ENCODE measurements at places on chromosomes 2 and 18. TPM values are rescaled to one million over a fixed set of nuclear protein-coding genes. Genes with fewer than 3 reads are reported as not detected.

Gene ESCO1
- total RNA-seq = 21.4 TPM

Gene RASGRP3
- 30.6 TPM for total RNA-seq

Gene CNDP1
- total RNA-seq = not detected

Gene NGEF
- 37.5 TPM for total RNA-seq

Gene RAB27B
- 9.9 TPM for total RNA-seq

Gene RSAD2
- total RNA-seq = 2.8 TPM

Gene SLC19A3
- total RNA-seq = 0.10 TPM

- DNase-seq = peak; percentile 42
Measured at GRCh38 chr2:161077367-161078210, 82.6 kb upstream of the TANK start.

DNA sequence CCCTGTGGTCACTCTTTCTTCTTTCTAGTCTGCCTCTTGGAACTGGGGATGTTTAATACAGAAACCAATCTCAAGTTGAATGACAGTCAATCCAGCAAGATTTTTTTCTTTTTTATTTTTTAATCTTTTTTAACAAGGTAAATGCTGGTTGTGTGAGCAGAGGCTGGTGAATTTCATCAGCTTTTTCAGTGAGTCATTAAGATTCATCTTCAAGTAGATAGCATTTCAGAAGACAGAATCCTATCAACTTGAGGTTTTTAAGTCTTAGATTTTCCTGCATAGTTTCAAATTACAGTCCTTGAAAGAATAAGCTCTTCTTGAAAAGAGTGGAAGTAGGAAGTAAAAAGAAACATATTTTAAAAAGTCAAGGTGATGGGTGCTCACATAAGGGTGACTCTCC is 12.4 kb downstream of the SLC8A1 start:
- no peak for DNase-seq

GRCh38 chr18:77081390-77081778 is 51.2 kb downstream of the MBP start:
- DNase-seq = no peak

DNA sequence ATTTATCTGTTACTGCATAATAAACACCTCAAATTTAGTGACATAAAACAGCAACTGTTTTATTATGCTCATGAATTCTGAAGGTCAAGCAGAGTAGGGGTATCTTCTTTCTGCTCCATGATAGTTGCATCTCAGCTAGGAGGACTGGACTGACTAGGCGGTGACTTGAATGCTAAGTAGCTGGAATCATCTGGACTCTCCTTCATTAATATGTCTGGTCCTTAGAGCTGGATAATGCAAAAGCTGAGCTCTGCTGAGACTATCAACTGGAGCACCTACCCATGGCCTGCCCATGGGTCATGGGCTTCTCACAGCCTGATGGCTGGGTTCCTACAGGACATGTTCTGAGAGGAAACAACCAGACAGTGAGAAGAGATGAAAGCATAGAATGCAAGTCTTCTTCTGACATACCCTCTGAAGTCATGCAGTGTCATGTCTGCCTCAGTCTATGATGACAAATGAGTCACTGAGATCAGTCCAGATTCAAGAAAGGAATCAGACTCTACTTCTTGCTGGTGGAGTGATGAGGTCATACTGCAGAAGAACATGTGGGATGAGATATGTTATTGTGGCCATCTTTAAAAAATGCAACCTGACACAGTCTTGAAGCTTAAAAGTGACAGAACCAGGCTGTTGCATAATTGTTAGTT is 174.2 kb upstream of the OSR1 start:
- no peak for DNase-seq

DNA sequence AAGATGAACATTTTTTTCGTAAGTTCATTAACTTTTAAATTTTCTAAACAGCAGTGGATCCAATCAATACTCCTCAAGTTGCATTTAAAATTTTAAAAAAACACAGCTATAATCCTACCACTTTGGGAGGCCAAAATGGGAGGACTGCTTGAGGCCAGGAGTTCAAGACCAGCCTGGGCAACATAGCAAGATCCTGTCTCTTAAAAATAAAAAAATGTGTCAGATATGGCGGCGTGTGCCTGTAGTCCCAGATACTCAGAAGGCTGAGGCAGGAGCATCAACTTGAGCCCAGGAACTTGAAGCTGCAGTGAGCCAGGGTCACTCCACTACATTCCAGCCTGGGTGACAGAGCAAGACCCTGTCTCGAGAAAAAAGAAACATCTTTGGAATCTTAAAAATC is 59.8 kb upstream of the RNU4ATAC start:
- no peak for DNase-seq

DNA sequence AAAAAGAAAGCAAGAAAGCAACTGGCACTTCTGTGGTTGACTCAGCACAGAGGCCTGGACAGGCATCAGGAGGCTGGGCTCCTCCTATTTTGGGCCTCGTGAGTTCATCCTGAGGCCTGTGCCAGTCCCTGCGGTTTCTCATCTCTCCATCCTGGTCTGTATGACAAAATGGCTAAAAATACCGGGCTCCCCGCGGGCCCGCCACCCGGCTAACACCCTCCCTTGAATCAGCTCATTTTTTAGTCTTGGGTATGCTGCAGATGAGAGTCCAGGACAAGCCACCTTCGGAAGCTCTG is 62.3 kb upstream of the YWHAQ start:
- peak; percentile 97 for DNase-seq

DNA sequence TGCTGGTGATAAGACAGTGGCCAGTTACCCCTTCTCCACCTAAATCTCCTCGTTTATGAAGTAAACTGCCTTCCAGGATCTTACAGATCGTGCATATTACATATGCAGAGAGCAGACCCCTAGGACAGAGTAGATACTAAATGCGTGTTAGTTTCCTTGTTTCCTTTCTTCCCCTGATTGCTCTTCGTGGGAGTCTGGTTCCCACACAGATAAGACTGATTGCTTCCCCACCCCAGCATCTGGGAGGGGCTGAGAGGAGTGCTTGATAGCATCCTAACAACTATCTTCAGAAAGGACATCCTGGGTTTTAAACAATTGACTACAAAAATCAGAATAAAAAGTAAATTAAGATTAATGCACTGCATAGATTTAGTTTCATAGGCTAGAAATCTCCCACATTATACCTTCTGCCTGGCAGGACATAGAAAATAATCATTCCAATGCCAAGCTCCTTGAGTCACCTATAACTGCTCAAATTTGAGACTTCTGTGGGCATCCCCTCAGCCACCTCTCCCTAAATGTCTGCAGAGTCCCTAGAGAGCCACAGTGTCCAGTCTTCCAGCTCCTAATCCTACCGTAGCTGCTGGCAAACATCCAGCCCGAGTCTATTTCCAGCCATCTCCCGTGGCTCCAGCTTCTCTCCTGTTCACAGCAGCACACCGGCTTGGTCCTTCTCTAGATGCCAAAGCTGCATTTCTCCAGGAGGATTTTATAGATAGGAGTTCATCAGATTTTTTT is 128.3 kb downstream of the LRRC30 start:
- DNase-seq = no peak

DNA sequence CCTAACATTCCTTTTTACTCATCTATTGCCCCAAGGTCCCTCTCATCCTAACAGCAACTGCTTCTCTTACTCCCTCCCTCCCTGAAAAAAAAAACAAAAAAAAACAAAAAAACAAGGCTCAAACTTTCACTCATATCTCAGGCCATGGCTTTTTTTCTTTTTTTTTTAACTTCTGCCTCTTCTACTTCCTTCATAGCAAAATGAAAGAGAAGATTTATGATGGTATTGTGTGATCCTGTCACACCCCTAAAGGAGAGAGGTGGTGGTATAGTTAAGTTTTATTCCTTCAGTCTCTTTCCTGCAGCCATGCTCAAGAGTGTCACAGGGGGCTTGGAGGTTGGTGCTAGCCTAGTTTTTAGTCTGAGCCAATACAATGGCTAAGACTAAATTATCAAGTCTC is 21.5 kb upstream of the EPC2 start:
- no peak for DNase-seq

GRCh38 chr2:153156743-153157142 is 321.8 kb downstream of the RPRM start:
- no peak for DNase-seq

DNA sequence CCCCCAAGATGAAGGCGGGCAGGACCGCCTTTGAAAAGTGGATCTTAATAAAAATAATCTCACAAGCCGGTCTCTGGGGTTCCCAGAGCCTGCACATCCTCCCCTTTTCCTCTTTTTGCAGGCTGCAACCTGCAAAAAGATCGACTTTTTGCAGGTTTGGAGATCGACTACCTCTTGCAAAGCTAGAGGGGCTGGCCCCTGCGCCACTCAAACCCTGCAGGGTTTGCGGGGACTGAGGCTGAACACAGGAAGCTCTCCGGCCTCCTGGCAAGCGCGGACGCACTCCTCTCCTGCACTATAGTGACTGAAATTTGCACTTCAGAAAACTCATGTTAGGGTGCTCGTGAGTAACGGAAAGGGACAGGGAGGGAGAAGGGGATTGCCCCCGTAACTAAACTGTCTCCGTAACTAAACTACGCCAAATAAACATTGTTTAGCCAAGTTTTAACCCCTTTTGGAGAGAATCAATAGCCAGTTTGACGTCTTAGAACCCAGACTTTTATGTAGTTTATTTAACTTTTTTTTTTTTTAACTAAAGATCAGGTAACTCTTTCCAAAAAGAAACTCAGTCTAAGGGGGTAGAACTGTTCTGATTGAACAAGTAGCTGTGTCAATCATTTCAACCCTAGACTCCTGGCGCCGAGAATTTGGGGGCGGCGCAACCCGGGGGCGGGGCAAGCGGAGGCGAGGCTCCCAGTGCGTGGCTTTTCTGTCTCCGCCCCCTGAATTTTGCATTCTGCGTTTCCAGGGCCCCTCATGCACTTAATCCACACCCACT is 2.5 kb downstream of the IGFBP5 start:
- peak; percentile 44 for DNase-seq

DNA sequence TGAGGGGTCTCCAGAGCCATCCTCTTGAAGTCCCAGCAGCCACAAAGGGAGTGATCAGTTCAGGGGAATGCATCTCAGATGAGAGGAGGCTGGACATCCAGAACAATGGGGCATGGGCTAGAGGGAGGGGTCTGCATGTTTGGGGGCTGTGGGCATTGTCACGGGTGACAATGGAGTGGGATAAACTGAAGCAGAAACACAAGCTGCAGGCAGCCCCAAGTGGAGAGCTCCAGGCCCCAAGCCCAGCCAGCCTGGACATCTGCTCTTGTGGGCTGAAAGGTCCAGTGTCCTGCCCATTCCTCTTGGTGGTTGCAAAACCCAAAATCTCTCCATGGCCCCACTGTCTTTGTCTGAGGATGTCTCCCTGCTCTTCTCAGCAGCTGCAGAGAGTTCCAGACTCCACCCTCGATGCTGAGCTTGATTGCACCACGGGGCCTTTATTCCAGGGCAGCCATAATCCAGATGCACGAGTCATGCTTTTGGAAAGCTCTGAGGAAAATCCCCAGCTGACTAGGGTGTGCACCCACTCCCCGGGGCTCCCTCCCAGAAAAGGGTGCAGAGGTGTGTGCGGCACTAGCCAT is 149.4 kb downstream of the TNS1 start:
- DNase-seq = peak; percentile 28

- no peak for DNase-seq
Measured at GRCh38 chr2:9145752-9146430, 60.7 kb upstream of the ASAP2 start.

DNA sequence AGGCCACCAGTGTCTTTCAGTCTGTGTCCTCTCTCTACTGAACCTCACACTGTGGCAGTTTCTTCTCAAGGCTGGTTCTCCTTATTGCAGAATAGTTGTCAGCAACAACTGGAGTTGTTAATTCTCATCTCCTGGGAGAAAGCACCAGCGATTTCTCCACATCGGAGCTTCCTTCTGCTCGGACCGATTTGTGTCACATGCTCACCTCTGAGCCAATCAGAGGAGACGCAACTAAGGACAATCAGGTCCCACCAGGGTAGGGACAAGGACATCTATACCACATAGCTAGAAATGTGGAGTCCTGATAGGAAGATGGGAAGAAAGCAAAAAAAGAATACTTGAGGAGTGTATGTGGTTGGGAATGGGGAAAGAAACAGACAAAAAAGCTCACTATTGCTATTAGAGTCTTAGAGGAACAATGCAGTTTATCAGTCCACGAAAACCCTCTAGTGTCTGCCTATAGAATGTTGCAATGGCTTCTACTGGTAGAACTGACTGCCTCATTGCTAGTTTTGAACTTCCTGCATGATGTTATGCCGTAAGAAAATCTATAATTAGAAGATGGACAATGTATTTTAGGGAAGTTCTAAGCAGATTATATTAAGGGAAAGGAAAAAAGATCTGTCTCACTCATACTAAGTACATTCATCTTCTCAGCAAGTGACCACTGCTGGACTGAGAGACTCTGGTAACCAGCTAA is 169.7 kb downstream of the CDCA7 start:
- DNase-seq = no peak

GRCh38 chr2:9484533-9484932 is 10.2 kb downstream of the IAH1 start:
- DNase-seq = no peak

DNA sequence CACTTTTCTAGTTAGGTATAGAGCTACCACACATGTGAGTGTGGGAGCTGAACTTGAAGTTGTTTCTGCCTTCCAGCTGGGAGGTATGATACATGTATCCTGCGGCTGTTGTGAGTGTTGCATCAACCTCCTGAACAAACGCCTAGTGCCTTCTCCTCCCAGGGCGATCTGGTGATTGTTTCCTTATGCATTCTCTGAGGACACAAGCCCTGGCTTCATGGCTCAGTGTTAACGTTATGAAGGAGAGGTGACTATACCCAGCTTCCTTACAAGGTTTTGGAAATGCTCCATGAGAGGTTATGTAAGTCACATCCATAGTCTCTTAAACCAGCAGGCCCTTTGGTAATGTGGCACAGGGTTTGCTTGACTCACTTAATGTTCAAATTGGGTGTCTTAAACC is 64.9 kb downstream of the SPRED2 start:
- DNase-seq = peak; percentile 90

DNA sequence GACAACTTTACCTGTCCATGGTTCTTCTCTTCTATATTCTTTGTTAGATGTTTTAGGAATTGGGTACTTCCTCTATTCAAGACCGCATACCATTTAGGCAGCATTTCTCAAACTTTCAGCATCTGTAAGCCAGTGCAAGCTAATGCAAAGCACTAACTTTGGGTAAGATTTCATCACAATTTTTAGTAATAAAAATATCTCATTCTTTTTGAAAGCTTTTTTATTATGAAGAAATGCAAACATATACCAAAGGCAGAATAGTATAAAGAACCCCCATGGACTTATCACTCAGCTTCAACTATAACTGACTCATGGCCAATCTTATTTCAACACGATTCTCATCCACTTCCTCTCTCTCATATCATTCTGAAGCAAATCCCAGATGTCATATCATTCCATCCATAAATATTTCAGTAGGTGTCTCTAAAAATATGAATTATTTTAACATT is 32.9 kb downstream of the INO80C start:
- DNase-seq = no peak

DNA sequence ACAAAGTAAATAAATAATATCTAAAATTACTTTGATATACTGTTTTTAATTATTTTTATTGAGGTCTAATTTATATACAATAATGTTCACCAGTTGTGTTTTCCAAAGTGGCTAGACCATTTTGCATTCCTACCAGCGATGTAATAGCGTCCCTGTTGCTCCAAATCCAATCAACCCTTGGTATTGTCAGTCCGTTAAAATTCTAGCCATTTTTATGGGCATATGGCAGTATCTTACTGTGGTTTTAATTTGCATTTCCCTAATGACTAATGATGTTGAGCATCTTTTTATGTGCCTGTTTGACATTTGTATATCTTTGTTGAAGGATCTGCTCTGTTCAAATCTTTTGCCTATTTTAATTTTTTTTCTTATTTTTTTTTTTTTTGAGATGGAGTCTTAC is 185.0 kb downstream of the PRPF40A start:
- no peak for DNase-seq

Data from A172 (cell line).